Activated CD4-positive, alpha-beta T cell treated with anti-CD3 and anti-CD28 coated beads, Interleukin-2, amount 50 U/mL, for 16 hours (primary cell): ENCODE measurements at places on chromosomes 1 and 21.

DNA sequence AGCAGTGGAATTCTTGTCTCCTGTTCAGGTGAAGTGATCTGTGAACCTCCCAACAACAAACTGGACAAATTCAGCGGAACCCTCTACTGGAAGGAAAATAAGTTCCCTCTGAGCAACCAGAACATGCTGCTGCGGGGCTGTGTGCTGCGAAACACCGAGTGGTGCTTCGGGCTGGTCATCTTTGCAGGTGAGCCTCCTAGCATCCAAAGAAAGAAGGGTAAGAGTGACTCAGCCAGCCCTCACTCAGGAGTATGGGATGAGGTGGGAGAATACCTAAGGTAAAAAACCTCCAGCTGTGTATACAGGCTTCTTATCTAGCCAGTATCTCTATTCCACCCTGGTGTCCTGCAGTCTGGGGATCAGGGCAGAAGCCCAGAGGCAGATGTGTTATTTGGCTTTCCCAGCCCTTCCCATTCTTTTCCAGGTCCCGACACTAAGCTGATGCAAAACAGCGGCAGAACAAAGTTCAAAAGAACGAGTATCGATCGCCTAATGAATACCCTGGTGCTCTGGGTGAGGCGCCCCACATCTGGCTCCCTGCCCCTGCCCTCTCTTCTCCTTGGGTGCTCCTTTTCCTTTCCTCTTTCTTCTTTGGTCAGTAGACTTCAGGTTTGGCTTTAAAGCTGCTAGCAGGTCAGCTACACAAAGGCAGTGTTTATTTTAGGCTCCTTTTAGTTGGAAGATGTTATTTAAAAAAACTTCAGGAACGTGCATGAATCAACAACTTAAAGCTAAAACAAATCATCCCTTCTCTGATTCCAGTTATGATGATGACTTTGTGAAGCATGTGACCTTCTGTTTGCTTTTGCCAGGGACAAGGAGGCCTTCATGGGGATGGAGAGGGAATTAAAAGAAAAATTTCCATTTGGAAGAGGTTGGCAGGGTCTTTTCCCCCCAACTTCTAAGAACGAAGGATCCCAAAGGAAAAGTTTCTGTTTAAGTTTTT lies 9.0 kb downstream of the ATP8B2 start:
- no peak for DNase-seq

DNA sequence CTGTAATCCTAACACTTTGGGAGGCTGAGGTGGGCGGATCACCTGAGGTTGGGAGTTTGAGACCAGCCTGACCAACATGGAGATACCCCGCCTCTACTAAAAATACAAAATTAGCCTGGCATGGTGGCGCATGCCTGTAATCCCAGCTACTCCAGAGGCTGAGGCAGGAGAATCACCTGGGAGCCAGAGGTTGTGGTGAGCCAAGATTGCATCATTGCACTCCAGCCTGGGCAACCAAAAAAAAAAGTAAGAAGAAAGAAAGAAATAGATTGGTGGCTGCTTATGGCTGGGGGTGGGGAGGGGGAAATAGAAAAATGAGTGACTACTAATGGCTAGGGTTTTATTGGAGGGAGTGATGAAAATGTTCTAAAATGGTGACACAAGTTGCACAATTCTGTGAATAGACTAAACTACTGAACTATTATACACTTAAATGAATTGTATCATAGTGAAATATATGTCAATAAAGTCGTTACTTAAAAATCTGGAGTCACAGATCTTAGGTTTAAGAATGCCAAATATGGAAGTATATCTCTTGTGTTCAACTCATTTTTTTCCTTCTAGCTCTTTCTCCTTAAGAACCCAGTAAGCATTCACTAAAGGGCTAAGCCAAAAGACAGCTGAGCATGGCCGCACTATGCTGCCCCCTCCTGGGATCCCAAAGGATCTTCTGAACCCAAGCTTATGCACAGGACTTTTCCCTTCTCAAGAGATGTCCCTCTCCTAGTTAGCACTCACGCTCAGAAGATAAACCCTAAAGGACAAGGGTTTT lies 3.2 kb upstream of the NPL start:
- peak; percentile 47 for DNase-seq

GRCh38 chr1:169943963-169944526 lies 50.3 kb upstream of the SCYL3 start:
- no peak for DNase-seq

- DNase-seq, result no peak
Observed at GRCh38 chr21:39258207-39258606, 55.2 kb downstream of the BRWD1 start.

GRCh38 chr21:42047821-42048613 lies 23.1 kb upstream of the UMODL1 start:
- no peak for DNase-seq

DNA sequence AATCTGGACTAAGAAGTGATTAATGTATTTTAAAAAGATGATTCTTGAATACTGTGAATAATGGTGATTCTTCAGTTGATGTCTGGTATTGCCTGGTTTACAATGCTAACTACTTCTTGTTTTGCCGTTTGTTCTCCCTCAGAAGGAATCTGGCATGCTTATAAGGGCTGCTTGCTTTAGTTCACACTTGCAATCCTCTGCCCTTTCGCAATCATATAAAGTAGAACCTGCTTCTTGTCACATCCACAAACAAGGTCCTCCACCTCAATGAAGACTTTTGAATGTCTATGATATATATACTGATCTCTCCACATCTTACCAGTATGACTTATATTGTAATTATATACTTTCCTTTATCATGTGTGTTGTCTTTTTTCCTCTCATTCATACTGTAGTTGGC lies 92.6 kb downstream of the ADGRL4 start:
- DNase-seq, result no peak
